Stimulated activated CD4-positive, alpha-beta T cell treated with anti-CD3 and anti-CD28 coated beads, Interleukin-1b, Interleukin-23, amount 100 ng/mL, for 1 hour (primary cell): ENCODE measurements at places on chromosomes 13 and 19.

- no peak for DNase-seq
These were observed 23.7 kb upstream of the SEMA6B start for GRCh38 chr19:4582980-4583842.

- no peak for DNase-seq
These were observed 253.0 kb downstream of the IRS2 start for GRCh38 chr13:109533350-109533749.

GRCh38 chr19:7833225-7834099, 3.4 kb downstream of the EVI5L start:
- DNase-seq = no peak

DNA sequence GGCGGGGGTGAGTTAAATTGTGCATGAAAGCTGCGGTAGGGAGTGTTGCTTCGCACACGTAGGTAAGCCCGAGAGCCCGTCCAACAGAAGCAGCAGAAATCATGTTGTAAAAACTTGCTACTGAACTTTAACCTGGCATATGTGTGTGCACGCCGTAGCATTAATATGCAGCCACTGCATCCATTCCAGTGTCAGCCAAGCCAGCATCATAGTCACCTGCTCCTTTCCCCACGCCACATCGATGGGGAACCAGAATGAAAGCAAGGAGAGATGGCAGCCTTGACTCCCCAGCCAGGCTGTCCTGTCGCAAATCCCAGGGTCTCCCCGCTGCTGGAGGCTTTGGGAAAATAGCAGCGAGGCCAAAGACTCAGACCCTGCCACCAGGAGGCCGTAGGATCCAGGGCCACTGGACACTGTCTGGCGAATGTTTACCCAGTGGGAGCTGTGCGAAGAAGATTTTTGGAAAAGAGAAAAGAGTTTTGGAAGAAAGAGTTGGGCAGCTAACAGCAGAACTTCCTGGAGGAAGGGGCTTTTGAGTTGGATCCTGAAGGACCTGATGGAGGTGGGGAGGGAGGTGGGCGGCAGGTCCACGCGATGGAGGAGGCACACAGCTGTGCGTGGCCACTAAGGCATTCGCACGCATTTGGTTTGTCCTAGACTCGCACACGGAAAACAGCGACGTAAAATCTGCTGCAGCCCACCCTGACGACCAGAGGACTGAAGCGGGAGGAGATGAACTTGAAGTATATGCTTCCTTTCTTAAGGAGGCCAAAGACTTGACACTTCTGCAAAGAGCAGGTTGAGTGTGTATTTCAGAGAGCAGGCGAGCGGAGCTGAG, 48.7 kb upstream of the RANBP3 start:
- no peak for DNase-seq

- DNase-seq = no peak
These were observed 25.8 kb downstream of the PRKD2 start for GRCh38 chr19:46691104-46691503.

DNA sequence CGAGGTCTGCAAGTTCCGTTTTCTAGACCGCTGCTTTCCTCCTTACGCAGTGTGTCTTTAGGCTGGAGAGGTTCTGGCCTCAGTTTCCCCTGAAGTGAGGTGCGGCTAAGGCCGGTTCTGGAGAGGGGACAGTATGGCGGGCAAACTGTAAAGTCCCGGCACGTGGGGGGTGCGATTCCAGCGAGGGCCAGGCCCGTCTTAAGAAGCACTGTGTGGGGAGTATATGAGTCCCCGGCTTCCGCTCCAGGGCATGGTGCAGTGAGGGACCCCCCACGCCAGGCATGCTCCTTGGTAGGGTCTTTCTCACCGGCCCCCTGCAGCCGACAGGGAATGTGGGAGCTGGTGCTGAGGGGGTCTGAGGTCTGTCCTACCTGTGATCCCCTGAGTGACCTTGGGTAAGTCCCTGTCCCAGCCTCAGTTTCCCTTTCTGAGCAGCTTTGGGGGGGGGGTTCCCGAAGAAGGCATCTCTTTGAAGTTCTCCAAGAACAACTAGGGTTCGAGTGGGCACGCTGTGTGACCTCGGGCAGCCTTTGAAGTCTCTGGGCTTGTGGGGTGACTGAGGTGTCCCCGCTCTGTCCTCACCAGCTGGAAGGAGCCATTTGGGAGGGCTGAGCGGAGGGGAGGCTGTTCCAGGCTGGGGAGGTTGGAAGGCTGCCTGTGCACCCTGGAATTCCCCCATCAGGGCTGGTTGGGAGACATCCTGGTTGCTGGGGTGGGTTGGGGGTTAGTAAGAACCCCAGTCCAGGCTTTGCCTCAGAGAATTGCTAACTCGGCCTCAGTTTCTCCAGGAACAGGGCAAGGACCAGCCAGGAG, 1.5 kb downstream of the NFIC start:
- DNase-seq = no peak

- DNase-seq = no peak
These were observed 38.7 kb downstream of the PBX4 start for GRCh38 chr19:19579533-19580361.

DNA sequence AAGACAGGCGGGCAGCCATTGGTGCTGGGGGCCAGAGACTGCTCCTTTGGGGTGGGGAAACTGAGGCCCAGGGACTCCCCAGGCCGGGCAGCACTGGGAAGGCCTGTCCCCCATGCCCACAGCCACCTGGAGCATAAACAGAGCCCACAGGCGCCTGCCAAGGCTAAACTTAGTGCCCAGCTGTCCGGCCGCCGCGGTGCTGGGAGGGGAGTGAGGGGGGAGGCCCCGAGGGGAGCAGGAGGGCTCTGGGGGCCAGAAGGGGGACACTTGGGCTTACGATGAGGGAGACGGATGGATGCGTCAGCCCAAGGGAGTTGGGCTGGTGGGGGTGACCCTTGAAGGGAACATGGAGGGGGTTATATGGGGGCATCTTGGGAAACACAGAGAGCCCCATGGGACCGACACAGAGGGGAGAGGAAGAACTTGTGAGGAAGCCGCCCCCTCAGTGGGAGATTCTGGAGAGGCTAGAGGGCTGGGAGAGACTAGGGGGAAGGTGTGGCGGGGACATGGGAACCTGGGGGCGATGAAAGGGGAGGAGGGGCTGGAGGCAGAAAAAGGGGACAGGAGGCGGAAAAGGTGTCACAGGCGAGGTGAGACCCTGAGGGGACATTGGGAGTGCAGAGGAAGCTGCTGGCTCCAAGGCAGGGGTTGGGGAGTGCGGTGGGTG, 2.2 kb downstream of the CERS1 start:
- DNase-seq = no peak

- DNase-seq = no peak
These were observed 541.8 kb upstream of the KLF12 start for GRCh38 chr13:74675972-74676371.

DNA sequence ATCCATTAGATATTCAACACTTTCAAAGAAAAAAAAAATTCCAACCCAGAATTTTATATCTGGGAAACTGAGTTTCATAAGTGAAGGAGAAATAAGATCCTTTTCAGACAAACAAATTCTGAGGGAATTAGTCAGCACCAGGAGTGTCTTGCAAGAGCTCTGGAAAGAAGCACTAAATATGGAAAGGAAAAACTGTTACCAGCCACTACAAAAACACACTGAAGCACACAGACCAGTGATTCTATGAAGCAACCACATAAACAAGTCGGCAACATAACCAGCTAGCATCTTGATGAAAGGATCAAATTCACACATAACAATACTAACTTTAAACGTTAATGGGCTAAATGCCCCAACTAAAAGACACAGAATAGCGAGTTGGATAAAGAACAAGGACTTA, 368.4 kb upstream of the MIR17HG start:
- no peak for DNase-seq

GRCh38 chr13:101018720-101019119, 344.1 kb upstream of the TMTC4 start:
- no peak for DNase-seq

- DNase-seq = peak; percentile 83
These were observed at the start of gene KLF5 for GRCh38 chr13:73058736-73059459. Gene KLF5, plus strand, starts transcription at chr13:73059005. Its CDS starts 323 bp downstream, at chr13:73059328.

DNA sequence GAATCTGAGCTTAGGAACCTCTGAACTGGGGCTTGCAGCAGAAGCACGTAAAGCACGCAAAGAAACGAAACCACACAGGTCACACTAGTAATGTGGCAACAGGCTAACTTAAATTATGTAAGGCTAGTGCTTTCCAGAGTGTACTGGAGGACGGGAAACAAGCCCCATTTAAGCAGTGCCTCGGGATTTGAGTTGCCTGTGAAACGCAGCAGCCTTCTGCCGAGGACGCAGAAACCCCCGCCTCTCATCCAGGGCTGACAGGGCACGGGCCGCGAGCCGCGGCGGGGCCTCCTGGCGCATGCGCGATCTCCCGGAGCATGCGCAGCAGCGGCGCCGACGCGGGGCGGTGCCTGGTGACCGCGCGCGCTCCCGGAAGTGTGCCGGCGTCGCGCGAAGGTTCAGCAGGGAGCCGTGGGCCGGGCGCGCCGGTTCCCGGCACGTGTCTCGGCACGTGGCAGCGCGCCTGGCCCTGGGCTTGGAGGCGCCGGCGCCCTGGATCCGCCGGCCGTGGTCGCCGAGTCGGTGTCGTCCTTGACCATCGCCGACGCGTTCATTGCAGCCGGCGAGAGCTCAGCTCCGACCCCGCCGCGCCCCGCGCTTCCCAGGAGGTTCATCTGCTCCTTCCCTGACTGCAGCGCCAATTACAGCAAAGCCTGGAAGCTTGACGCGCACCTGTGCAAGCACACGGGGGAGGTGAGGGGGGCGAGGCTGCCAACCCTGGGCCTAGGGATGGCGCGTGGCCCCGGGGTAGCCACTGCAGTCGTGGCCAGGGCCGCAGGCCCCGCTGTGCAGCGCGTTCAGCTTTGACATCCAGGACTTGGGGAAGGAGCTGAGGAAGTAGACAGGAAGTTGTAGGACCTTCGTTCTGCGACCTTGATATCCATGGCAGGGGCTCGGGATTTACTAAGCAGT, at the start of gene GTF3A:
TSS of gene GTF3A (plus strand) at position 374 of the 912 bp plus-strand sequence.
- DNase-seq = peak; percentile 83

DNA sequence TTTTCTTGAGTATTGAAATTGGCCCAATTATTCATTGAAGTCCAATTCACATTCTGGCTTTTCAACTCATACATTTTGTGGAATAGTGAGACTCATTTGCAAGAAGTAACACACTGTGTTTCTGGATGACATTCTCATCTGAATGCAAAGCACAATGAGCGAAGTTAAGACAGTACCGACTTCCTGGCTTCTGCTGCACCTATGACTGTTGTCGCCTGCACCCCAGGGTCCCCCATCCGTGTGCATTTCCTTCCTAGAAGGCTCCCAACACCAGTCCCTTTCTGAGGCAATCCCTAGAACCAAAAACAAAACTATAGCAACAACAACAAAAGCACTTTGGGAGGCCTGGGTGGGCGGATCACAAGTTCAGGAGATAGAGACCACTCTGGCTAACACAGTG, 183.3 kb downstream of the SHISA2 start:
- no peak for DNase-seq

DNA sequence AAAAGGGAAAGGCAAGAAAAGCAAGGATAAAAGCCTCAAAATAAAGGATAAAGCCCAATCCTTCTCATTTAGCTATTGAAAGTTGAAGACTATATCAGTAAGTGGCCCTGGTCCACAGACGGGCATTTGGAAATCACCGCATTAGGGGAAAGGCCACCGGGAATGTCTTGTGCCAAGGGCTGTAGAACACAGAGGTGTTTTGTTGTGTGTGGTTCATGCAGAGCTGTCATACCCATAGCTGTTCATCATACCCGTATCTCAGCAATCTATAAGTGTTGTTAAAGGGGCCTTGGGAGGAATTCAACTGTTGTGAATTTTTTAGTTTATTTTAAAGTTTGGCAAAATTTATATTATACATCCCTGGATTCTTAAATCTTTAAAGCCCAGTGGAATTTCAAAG, 33.0 kb downstream of the DLEU7 start:
- DNase-seq = no peak

GRCh38 chr19:29690842-29691241, 24.2 kb downstream of the C19orf12 start:
- DNase-seq = no peak

- DNase-seq = no peak
These were observed 928 bp upstream of the PNPLA6 start for GRCh38 chr19:7534531-7535046.

DNA sequence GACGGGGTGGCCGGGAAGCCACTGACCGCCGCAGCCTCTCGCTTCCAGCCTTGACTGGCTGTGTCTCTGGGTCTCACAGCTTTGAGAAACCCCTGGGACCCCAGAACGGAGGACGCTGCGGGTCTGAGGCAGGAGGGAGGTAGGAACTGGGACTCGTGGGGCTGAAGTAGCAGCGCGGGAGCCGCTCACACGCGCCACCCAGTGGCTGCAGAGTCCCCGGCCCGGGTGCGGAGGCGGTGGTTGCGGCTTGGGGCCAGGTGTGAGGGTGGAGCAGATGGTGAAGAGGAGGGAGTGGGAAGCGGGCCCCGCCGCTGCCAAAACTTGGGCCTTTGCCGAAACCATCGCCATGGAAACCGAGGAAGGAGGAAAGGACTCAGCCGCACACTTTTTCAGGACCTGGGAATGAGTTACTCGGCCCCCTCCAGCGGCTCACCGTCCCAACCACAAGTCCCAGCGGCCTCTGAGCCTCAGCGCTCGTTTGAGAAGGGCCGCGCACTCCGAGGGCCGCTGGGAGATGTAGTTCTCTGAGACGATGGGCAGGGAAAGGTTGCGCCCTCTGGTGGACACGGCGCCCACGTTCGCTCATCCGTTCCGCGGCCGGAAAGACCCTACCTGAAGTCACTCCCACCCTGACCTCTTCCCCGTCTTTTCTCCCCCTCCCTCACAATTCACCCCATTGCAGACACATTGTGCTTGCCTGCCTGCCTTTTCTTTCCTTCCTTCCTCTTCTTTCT, 2.2 kb upstream of the SLC17A7 start:
- DNase-seq = peak; percentile 83

GRCh38 chr13:73337532-73337931, 278.7 kb downstream of the KLF5 start:
- no peak for DNase-seq

DNA sequence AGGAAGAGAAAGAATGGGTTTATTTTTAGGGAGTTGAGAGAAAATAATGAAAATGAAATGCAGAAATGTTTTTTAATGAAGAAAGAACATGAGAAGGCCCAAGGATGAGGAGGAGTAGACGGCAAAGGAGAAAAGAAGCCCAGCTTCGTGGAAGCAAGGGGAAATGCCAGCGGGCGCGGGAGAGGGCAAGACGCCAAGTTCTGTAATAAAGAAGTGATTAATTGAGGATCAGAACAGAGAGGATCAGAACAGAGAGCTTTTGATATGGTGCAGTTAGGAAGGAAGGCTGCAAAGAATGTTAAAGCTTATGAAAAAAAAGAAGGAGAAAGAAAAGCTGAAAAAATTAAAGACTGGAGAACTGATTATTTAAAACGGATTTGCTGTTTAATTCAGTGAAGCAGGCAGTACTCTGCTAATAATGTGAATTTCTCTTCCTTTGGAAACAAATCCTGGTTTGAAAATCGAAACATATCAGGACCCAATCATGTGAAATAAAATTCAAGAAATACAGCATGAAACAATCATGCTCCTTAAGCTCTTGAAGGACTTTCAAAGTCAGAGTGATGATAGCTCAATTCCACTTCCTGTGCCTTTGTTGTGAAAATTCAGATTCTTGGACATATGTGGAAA, 99.3 kb upstream of the SOX1 start:
- DNase-seq = no peak
